ENCODE measurements at places on chromosomes 1 and 21.

DNA sequence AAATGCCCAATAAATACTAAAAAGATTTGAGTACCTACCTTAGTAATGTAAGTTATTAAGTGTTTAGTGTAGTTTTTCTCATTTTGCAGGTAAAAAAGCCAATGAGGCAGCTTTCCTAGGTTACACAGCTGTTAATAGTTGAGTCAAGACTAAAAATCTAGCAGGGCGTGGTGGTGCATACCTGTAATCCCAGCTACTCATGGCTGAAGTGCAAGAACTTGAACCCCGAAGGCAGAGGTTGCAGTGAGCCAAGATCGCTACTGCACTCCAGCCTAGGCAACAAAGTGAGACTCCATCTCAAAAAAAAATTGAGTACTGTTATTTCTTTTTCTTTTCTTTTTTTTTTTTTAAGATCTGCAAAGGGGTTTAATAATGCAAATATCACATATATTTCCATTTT lies 7.7 kb downstream of the YBX1 start:
- no peak for DNase-seq

DNA sequence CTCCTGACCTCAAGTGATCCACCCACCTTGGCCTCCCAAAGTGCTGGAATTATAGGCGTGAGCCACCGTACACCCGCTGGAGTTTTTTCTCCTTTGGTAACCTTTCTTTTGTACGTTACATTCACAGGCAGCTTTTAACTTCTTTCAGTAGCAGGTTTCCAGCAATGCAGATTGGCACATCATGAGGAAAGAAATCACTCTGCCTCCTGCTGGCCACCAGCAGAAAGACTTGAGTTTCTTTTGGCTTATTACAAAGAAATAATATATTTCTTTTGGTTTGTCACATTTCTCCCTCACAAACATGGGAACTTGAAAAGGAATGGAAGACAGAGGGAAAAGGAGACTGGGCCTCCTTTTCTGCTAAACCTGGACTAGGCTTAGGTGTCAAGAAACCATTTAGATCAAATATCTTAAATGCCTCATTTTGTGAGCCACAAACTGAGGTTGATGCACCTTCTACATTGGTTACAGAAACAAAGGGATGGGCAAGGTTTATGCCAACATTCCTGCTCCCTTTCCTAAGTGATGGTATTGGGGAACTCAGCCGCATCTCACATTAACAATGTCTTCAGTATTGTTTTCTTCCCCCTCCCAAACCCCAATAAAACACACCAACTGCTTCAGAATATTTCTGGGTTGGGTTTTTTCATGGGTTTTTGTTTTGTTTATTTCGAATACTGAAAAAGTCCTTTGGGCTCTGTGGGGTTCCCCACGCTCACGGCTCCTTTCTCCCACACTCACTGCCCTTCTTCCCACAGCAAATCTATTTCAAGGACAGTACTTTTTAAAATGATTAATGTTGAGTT lies 7.7 kb downstream of the ENSA start:
- DNase-seq, result peak; percentile 66

- peak; percentile 93 for DNase-seq
Measured at GRCh38 chr1:48654606-48655210, 122.0 kb downstream of the BEND5 start.

GRCh38 chr1:178874966-178875365 lies 4.1 kb upstream of the ANGPTL1 start:
- no peak for DNase-seq

DNA sequence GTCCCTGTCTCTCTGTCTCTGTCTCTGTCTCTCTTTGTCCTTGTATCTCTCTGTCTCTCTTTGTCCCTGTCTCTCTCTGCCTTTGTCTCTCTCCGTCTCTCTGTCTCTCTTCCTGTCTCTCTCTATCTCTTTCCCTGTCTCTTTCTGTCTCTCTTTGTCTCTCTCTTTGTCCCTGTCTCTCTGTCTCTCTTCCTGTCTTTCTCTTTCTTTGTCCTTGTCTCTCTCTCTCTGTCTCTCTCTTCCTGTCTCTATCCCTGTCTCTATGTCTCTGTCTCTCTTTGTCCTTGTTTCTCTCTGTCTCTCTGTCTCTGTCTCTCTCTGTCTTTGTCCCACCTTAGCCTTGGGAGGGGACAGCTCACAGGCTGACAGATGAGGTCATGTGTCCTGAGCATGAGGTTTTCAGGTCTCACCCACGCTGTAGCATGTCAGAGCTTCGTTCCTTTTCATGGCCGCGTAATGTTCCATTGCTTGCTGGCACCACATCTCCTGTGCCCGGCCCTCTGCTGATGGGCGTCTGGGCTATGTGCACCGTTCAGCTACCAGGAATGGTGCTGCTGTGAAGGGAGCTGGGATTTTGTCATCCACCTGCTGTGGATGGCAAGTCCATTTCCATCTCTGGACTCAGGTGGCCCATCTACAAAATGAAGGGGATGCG lies 27.6 kb downstream of the TP73 start:
- no peak for DNase-seq
